Stimulated activated CD4-positive, alpha-beta T cell treated with anti-CD3 and anti-CD28 coated beads, Interleukin-12 subunit alpha, Interleukin-12 subunit beta, amount 100 ng/mL, for 4 hours (primary cell): ENCODE measurements at places on chromosomes 7 and 10.

DNA sequence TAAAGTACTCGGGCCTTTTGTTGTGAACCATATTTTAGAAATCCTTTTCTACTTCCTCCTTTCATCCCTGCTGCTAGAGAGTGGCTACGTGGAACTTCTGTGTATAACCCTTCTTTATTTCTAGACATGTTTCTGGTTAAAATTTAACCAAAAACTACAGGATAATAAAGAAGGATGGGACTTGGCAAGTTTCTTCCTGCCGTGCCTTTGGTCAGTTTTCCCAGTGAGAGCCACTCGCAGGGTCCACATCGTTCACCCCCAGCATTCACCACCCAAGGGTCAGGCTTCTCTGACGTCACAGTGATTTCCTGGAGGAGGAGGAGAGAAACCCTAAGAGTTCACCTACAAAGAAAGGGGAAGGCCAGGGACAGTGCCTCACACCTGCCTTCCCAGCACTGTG is 45.4 kb downstream of the NKX6-2 start:
- no peak for DNase-seq

GRCh38 chr7:108211382-108212201 is 81.4 kb upstream of the LAMB4 start:
- no peak for DNase-seq

- DNase-seq, result no peak
Observed at GRCh38 chr7:135843214-135843613, 94.6 kb upstream of the FAM180A start.

DNA sequence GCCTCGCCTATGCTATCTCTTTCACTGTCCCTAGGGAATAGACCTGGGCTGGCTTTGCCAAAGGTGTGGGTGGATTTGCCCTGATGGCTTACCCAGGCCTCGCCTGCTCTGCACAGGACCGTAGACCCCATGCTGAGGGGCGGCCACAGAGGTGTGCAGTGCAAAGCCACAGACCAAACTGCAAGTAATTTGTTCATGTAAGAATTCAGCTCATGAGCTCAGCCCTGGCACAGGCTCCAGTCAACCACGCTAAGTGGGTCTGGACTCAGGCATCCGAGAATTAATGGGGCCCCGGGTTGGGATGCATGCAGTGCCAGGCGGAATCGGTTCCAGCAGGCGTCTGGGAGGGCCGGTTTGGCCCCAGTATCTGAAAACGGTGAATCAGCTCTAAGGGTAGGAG is 445.2 kb downstream of the DNAJB6 start:
- no peak for DNase-seq

- DNase-seq, result no peak
Observed at GRCh38 chr10:78641693-78642092, 427.1 kb upstream of the ZMIZ1 start.

- DNase-seq, result no peak
Observed at GRCh38 chr7:67593794-67594193, 597.2 kb downstream of the TYW1 start.

DNA sequence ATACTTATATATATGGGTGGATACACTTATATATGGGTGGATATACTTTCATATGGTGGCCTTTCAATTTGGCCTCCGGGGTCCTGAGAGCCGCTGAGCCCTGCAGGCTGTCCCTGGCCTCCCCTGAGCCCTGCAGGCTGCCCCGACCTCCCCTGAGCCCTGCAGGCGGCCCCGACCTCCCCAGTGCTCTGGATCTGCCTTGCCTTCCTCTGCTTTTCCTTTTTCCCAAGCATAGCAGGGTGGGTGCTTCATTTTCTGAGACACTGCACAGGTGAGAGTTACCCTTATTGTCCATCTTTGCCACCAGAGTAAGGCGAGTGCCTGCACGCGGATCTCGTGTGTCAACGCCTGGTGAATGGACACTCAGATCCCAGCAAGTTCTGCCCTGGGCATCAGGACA is 106.6 kb downstream of the VIPR2 start:
- DNase-seq, result no peak
